ENCODE measurements at places on chromosomes 6 and 20. TPM values are rescaled to one million over a fixed set of nuclear protein-coding genes. Genes with fewer than 3 reads are reported as not detected.

ZBP1 gene
- total RNA-seq = 28.5 TPM

DSP gene
- total RNA-seq = 0.17 TPM

CAPN11 gene
- total RNA-seq = not detected

C20orf202 gene
- 0.25 TPM for total RNA-seq

REM1 gene
- total RNA-seq = not detected

SDCBP2 gene
- 5.1 TPM for total RNA-seq

TMC2 gene
- not detected for total RNA-seq

TMEM74B gene
- total RNA-seq = 3.5 TPM

RAET1E gene
- not detected for total RNA-seq

IL17A gene
- not detected for total RNA-seq

ELOVL2 gene
- not detected for total RNA-seq

CCM2L gene
- total RNA-seq = not detected

FAM209B gene
- total RNA-seq = 1.1 TPM

SLC22A1 gene
- 1.2 TPM for total RNA-seq

ZSCAN12 gene
- 13.9 TPM for total RNA-seq

CLPSL1 gene
- total RNA-seq = not detected

Data from activated naive CD8-positive, alpha-beta T cell treated with anti-CD3 and anti-CD28 coated beads, Interleukin-2, amount 10 ng/mL, durations not matched to agents 7 days and 5 days (primary cell).